ENCODE measurements at places on chromosomes 2 and 18.

GRCh38 chr2:98709535-98709934 is 21.4 kb downstream of the MGAT4A start:
- no peak for DNase-seq

- DNase-seq: no peak
Measured at GRCh38 chr18:79782566-79783308, 15.0 kb upstream of the KCNG2 start.

DNA sequence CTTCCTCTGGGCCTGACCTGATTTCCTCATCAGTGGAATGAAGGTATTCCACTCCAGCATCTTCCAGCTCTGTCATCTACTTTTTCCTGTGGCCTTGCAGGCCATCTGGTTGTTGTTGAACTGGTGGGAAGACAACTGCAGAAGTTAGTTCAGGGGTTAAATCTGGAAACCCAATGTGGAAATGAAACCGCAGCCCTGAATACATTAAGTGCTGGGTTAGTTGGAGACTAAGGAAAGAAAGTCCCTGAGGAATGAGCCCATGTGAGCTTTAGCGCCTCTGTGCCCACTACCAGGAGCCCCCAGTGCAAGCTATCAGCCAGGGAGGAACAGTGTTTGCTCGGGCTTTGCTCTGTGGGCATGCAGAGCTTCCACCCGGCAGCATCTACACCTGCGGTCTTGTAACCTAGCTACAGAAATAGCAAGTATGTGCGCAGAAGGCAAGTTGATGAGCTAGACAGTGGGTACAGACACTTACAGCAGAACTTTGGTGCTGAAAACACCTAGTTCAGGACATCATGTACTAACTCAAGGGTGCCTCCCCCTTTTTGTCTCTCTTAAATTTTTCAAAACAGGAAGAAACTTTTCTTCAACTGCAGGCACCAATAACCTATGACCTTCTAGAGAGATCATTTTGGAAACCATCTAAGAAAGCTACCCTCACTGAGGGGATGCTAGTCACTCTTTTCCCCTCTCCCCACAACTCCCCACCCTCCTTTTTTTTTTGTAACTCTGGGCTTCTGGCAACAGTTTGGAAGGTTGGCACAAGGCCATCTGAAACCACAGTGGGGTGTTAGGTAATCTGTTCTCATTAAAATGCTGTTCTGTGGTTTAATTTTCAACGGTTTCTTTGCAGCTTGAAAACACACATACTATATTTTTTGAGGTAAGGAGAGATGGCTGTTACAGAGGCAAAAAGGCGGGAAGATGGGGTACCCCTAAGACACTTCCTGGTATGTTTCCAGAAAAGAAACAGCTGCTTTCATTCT is 18.3 kb upstream of the CXCR4 start:
- peak; percentile 93 for DNase-seq

- no peak for DNase-seq
Measured at GRCh38 chr2:213923543-213923942, 487.3 kb upstream of the VWC2L start.

DNA sequence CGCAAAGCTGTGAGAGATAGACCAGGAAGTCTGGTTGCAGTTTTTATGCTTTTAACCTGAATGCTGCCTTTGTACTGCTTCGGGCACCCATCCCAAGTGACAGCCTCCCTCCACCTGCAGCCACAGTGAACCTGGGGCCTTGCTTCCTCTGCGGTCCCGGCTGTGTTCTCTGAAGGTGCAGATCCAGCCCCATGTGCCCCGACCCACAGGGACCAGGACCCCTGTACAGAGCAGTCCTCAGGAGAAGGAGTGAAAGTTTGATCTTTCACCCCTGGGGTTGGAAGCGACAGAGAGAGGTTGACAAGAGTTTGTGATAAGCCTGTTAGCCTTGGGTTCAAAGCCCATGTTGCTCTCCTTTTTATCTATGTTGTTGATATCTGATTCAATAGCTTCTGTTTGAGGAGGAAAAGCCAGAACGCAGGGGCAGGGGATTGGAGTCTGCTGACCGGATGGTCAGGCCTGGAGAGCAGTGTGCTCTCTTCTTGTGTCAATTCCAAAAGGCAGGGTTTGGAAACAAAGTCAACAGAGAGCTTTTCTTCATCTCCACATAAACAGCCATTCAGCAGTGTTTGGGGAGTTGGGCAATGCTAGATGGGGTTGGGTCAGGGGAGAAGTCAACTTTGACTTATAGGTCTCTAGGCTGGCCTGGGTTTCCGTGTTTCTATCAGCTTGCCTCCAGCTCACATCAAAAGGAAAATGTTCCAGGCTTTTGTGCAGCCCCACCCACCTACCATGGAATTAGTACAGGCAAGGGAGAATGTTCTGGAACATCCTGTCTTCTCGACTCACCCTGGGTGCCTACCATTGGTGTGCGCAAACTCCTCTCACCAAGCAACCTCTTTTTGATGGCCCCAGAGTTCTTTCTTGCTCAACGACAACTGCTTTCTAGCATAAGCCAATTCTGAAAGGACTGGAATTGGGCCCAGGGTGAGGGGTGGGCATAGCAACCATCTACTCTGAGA is 214.9 kb downstream of the ALPK2 start:
- DNase-seq: no peak

DNA sequence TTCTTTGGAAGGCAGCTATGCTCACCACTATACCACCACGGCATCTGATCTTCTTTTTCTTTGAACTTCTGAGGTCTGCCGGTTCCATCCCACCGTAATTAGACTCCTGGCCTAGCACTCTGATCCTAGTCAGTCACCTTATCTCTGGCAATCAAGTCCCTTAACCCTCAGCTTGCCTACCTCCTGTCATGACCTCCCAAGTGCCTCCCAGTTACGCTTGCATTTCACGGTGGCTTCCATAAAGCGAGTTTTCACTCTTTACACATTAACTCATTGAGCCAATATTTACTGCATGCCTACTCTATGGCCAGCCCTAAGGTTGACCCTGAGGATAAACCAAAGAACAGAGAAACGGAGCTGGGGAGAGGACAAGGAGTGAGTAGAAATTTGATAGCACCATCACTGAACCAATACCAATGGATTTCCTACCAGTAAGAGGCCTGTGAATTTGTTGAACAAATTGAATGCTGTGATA is 37.8 kb upstream of the TMEM182 start:
- no peak for DNase-seq

DNA sequence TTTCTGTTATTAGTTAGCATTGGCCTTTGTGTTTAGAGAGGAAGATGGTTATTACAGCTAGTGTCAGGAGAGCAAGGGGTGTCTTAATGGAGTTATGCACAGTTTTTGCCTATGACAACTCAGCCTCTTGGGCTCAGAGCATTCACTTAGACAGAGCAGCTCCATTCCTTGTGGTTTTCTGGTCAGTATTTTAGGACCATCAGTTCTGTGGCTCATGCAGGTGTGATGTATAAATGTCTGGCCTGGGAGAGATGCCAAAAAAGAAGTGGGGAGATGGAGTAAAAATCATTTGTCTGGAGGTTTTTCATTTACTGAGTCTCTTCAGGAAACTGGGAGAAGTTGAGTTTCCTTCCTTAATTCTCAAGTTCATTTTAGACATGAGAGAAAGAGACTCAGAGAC is 79.7 kb downstream of the PRKCE start:
- DNase-seq: peak; percentile 35

DNA sequence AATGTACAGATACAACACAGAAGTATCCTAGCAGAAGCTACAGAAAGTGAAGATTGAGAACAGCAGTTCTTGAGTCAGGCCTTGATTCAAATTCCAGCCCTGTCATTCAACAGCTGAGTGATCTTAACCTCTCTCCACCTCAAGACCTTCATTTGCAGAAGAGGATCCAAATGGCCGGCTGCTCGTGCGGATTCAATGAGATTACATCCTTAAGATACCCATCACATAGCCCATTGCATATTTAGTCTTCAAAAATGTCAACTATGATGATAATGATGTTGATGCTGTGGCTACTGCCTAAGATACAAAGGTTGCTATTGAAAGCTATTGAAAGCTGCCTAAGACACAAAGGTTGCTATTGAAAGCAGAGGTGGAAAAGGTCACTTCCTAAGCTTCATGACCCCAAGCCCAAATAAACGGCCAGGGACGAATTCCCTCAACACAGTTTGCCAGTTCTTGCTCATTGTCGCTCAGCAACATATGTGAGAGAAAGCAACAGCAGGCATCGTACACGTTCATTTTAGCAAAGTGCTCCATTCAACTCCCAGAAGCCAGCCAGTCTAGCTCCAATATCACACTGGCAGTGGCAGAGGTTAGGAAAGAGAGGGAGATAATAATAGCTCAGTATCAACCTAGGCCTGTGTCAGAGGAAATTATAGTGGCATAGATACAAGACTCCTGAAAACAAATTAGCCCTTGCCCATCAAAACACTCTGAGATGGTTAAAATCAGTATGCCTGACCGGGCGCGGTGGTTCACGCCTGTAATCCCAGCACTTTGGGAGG is 36.1 kb downstream of the MRPL35 start:
- DNase-seq: no peak

GRCh38 chr2:240604291-240604938 is 17.9 kb downstream of the CAPN10 start:
- DNase-seq: peak; percentile 60

DNA sequence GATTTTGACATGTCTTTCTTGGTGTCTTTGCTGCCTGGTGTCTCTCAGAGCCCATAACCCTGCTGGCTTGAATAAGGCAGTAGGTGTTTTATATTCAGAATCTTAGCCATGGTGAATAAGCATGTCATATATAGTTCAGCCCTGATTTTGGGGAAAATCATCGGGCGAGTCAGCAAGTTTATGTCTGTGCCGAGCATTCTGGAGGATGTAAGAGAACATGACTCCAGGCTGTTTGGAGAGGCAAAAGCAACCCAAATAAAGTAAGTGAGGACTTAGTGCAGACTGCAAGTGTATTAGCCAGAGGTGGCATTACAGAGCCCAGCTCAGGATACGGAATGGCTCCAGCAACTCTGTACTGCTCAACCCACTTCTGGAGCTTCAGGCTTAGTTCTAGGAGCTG is 50.3 kb downstream of the TCF7L1 start:
- DNase-seq: no peak

GRCh38 chr2:49286045-49286444 is 131.7 kb upstream of the FSHR start:
- DNase-seq: no peak

DNA sequence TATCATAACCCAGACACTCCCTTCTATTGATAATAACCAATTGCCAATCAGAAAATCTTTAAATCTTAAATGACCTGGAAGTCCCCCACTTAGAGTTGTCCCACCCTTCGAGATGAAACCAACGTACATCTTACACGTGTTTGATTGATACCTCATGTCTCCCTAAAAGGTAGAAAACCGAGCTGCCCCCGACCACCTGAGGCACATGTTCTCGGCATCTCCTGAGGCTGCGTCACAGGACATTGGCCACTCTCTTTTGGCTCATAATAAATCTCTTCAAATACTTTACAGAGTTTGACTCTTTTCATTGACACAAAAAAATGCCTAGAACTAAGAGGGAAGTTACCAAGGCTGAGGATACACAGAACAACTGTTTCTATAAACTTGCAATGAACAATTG is 190.0 kb downstream of the RTP5 start:
- no peak for DNase-seq

DNA sequence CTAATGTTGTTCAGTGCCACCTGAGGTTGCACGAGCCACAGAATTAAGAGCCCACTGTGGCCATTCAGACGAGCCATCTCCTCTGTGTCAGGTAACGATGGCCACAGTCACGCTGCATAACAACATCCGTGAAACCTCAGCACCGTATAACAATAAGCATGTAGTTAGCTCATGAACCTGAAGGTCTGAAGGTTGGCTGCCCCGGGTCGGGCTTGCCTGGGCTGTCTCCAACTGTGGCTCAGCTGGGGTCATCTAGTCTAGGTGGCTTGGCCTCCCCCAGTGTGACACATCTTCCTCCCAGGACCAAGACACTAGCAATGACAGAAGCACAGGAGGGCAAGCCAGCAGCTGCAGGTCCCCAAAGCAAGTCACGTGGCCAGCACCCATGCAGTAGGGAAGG is 258.0 kb downstream of the GLI2 start:
- no peak for DNase-seq
